ENCODE measurements at places on chromosomes 5 and 9. TPM values are rescaled to one million over a fixed set of nuclear protein-coding genes. Genes with fewer than 3 reads are reported as not detected.

GRCh38 chr9:116073826-116074225, 79.8 kb upstream of the PAPPA start:
- DNase-seq = no peak
- no peaks in the 10 kb centered on the region for H3K36me3 ChIP-seq
- no peaks in the 10 kb centered on the region for H3K27me3 ChIP-seq
- H3K4me1 ChIP-seq = no peaks in the 10 kb centered on the region
- H3K4me3 ChIP-seq = no peak overlapping the region

GRCh38 chr5:150313921-150314716, 11.4 kb upstream of the ARSI start:
- no peak for DNase-seq
- H3K4me3 ChIP-seq = no peak overlapping the region
- no peaks in the 10 kb centered on the region for H3K27me3 ChIP-seq

GRCh38 chr9:98772364-98773155, 23.8 kb downstream of the ANKS6 start:
- H3K4me1 ChIP-seq = no peaks in the 10 kb centered on the region
- H3K27me3 ChIP-seq = no peaks in the 10 kb centered on the region
- no peak overlapping the region for H3K4me3 ChIP-seq
- no peaks in the 10 kb centered on the region for H3K36me3 ChIP-seq

DNA sequence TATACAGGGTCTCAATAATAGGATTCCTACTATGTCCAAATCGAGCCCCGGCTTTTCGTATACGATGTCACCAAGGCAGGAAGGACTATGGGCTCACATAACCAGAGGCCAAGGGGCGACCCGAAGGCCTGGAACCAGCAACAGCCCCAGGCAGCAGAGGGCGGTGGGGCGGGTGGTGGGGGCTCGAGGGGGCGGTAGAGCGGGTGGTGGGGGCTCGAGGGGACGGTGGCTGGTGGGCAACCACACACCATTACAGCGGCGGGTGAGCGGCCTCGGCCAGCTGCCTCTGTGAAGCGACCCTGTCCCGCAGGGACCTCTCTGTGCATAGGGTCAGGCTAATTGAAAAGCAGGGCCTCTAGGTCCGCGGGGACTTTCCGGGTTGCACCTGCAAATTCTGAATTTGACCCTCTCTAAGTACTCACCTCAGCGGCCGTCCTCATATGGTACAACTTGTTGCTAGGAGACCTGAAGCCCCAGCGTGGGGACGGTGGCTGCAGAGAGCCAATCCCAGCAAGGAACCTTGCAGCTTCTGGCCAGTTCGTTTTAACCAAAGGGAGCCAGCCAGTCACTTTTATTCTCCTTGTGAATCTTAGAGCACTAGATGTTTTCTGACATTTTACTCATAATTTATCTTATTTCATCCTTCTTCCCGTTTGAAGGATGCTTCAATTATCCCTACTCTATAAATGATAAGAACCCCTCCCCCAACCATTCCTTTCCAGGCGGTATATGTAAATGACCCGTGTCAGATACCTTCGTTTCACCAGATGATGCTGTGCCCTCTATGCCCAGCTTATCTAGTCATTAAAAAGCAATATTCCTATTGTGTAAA, at the start of gene NME5:
TSS of gene NME5 (minus strand) at position 480 of the 832 bp plus-strand sequence. CDS start 648 bp downstream, outside the sequence.
- DNase-seq = peak; percentile 78
- no peak within 1 kb of the TSS for H3K27ac ChIP-seq
- H3K27me3 ChIP-seq = no peaks in the 10 kb centered on the region
- peak within 1 kb of the TSS; percentile 70 for H3K4me3 ChIP-seq
- H3K36me3 ChIP-seq = no peaks in the 10 kb centered on the region

The SLC25A2 gene
- 0.22 TPM for total RNA-seq

The PSIP1 gene
- 242 TPM for total RNA-seq

GRCh38 chr9:8779478-8779877, 979.9 kb upstream of the DMAC1 start:
- no peaks in the 10 kb centered on the region for H3K36me3 ChIP-seq
- no peak overlapping the region for H3K4me3 ChIP-seq
- H3K27me3 ChIP-seq = no peaks in the 10 kb centered on the region
- peaks cover 43% of the 10 kb centered on the region for H3K4me1 ChIP-seq
- DNase-seq = no peak
- H3K27ac ChIP-seq = no peak overlapping the region

DNA sequence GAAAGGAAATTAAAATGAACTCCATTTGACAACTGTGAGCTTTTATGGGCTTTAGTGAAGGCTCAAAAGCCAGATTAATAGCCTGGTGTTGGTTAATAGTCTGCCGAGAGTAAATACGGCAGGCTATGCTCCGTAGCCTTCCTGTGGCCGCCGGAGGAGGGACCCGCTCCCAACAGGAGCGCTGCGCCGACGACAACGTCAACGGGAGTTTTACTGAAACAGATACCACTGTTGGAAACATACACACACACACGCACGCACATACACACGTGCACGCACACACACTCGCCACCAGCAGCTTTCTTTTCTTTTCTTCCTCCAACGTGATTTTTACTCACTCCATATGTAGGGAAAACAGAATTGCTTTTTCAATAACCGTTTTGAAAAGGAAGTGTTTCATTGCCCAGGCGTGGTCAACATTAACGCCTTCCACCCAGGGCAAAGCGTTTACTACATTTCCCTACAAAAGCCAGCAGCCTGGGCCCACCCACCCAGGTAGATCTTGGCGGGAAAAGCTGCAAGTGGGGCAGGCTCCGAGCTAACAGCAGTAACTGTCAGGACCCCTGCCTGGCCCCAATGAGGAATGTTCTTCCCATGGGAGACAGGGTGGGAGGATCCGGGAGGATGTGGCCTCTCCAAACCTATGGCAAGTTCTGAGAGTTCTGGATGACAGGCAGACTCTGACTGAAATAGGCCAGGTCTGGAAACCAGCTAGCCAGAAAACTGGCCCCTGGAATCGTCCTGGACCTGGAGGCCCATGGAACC, 72.3 kb downstream of the PAX5 start:
- no peaks in the 10 kb centered on the region for H3K27me3 ChIP-seq
- H3K36me3 ChIP-seq = no peaks in the 10 kb centered on the region
- H3K4me3 ChIP-seq = no peak overlapping the region
- H3K27ac ChIP-seq = no peak overlapping the region
- DNase-seq = no peak
- H3K4me1 ChIP-seq = peaks cover 10% of the 10 kb centered on the region

DNA sequence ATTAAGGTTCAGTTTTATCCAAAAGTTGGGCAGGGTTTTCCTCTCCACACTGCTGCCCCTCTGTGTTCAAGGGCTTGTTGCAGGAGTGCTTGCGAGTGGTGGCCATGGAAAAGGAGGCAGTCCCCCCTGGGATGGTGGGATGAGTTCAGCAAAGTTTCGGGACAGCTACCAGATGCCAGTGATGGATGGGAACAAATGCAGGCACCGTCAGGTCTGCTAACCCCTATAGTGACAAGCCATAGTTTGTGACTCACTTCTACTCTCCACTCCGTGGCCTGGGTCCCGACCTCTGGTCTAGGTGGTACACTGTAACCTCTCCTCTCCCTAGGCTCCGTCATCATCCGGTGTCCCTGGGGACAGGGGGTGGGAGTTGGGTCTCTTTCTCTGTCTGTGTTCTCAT, 3.8 kb upstream of the RNF14 start:
- H3K4me3 ChIP-seq = no peak overlapping the region
- no peak for DNase-seq
- H3K27me3 ChIP-seq = no peaks in the 10 kb centered on the region

The SEMA6A gene
- total RNA-seq = 75.3 TPM

The REEP2 gene
- 17.4 TPM for total RNA-seq

DNA sequence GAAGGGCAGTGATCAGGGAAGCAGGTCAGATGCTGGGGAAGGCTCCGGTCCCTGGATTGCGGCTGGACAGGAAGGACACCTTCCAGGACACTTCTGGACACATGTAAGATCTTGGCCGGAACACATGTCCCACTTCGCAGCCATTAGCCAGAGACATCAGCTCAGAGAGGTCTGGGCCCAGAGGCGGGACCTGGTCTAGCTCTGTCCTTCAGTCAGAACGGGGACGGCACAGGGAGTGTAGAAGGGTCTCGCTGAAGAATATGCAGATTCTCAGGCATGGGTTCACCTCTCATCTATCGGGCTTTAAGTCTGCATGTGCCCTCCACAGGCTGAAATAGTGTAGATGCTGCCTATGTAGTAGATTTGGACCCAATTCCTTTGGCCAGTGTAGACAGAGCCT, 73.3 kb downstream of the NTNG2 start:
- no peak overlapping the region for H3K27ac ChIP-seq
- H3K4me3 ChIP-seq = no peak overlapping the region
- DNase-seq = no peak
- H3K36me3 ChIP-seq = no peaks in the 10 kb centered on the region
- peaks cover 13% of the 10 kb centered on the region for H3K4me1 ChIP-seq

DNA sequence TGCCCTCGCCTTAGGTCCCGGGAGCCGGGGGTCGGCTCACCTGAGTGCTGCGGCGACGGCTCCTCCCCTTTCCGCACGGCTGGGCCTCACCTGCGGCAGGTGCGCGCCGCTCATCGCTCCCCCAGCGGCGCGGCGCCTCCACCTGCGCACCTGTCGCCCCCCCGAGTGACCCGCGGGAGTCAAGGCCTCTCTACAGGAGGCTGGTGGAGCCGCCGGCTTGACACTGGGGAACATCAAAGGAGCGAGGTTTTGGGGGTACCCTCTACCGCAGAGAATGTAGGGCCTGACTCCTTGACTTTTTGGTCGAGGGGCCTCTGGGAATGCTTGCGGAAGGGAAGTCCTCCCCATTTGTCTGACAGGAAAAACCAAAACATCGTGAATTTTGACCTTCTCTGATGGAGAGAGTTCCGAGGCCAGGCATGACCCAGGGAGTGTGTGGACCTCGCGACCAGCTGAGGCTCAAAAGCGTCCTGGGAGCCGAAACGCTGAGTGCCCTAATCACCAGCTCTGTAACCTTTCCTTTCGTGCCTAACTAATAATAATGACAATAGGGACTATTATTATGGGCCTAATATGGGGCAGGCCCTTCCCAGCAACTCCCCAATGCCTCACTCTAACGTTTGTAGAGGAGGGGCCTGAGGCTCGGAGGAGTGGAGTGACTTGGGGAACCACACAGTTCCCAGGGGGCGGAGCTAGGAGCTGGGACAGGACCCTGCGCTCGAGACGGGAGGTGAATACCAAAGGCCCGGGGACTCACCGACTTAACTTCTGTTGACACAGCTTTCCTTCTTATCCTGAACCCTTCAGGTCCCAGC, 714 bp upstream of the IER5L start:
- H3K27ac ChIP-seq = no peak overlapping the region
- peak overlapping the region; percentile 99 for H3K4me3 ChIP-seq
- peaks cover 34% of the 10 kb centered on the region for H3K27me3 ChIP-seq
- no peaks in the 10 kb centered on the region for H3K36me3 ChIP-seq
- DNase-seq = peak; percentile 96
- H3K4me1 ChIP-seq = peaks cover 26% of the 10 kb centered on the region

DNA sequence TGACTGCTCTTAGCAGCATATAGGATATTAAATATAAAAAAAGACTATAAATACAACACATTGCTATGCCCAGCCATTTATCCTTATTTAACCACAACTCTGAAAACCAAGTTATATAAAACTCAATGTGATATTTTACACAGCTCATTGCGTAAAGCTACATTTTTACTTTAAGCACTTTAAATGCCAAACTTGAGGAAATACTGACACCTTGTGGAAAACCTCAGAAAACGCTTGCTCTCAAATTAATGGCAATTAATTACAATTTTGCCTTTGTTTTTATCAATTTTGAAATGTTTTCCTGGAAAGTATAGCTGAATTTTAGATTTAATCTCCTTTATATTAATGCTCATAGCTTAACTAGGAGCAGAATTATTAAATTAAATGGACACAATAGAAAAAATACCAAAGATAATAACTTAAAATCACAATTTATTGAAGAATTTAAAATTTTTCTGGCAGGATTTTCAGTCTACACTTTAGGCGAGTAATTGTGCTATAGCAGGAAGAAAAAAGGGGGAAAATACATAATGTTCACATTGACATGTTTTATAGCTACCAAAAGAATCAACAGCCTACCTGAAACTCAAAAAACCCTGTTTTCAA, 25.2 kb upstream of the PLAC8L1 start:
- H3K36me3 ChIP-seq = peaks cover 37% of the 10 kb centered on the region
- DNase-seq = peak; percentile 33
- H3K4me1 ChIP-seq = no peaks in the 10 kb centered on the region
- no peaks in the 10 kb centered on the region for H3K27me3 ChIP-seq
- H3K27ac ChIP-seq = no peak overlapping the region
- no peak overlapping the region for H3K4me3 ChIP-seq

GRCh38 chr5:175579742-175580432, 78.0 kb upstream of the HRH2 start:
- no peak overlapping the region for H3K27ac ChIP-seq
- H3K4me1 ChIP-seq = no peaks in the 10 kb centered on the region
- DNase-seq = no peak
- no peak overlapping the region for H3K4me3 ChIP-seq
- no peaks in the 10 kb centered on the region for H3K36me3 ChIP-seq

GRCh38 chr5:152072091-152072490, 147.4 kb upstream of the GLRA1 start:
- H3K36me3 ChIP-seq = no peaks in the 10 kb centered on the region
- no peak overlapping the region for H3K27ac ChIP-seq
- H3K27me3 ChIP-seq = peaks cover 5% of the 10 kb centered on the region

The CARTPT gene
- not detected for total RNA-seq

DNA sequence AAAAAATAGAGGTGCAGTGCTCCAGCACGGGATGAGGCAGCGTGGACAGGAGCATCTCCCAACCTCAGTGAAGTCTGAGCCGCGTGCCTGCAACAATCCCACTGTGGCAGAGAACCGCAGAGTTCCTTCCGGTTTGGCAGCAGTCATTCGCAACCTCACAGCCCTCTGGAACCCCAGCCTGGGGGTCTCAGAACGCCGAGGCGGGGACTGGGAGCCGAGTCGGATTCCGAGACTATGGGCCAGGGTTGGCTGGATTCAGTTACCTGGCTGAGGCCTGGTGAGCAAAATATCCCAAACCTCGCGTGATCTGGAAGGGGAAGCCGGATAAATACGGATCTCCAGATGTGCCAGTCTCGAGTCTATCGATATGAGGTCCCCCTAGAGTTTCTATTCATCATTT, 27.0 kb downstream of the CDKN2A start:
- H3K4me3 ChIP-seq = no peak overlapping the region
- H3K36me3 ChIP-seq = no peaks in the 10 kb centered on the region
- DNase-seq = peak; percentile 37
- no peak overlapping the region for H3K27ac ChIP-seq
- peaks cover 100% of the 10 kb centered on the region for H3K27me3 ChIP-seq

DNA sequence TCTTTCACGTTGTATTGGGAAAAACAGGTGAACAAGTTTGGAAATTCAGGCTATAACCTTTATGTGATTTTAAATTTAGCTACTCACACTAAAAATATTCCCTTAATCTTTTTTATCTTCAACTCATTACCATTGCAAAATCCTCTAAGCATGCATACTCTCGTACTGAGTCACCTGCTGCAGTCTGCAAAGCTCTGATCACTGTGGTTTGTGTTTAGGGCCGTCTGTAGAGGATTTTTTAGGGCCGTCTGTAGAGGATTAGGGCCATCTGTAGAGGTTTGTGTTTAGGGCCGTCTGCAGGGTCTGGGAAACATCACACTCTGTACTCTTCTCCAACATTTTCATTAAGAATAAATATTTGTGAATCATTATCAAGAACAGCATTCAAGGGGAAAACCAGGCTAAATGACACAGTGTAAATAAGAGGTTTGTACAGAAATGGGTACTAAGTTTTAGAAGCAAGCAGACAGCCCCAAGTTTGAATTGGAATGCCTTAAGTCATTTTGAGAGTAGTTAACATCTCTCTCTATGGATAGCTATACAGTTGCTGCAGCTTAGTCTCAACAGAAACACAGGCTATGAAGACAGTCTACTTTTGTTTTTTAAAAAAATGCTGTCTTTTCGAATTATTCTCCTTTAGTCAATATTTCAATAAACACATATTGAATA, 155.0 kb upstream of the TSLP start:
- peak; percentile 23 for DNase-seq
- H3K4me3 ChIP-seq = no peak overlapping the region
- H3K36me3 ChIP-seq = no peaks in the 10 kb centered on the region
- H3K27ac ChIP-seq = no peak overlapping the region
- no peaks in the 10 kb centered on the region for H3K27me3 ChIP-seq
